NCI-H146 (cell line): ENCODE measurements at places on chromosomes 5 and 9.

DNA sequence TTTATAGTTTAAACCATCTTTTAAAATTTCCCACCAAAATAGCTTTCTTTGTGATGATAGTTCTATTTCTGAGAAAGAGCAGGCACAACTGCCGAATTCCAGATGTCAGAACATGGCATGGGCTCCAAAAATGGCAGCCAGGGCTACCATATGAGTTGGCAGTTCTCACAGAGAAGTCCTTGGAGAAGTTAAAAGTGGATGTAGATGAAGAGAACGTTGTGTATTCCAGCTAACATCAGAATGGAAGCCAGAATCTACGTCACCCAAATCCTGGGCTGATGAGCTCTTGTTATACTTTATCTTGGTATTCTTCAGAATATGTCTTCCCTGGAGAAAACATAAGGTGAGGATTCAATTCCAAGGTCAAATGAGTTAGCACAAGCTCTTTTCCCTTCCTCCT lies 66.9 kb upstream of the BASP1 start:
- no peak for DNase-seq

GRCh38 chr5:150498501-150498900 lies 9.4 kb upstream of the NDST1 start:
- DNase-seq, result peak; percentile 33

GRCh38 chr9:108759835-108760234 lies 96.0 kb downstream of the ACTL7B start:
- peak; percentile 98 for DNase-seq

GRCh38 chr5:127649018-127649439 lies at the start of gene CTXN3:
Gene CTXN3 (plus strand): TSS chr5:127649082. CDS start chr5:127657522, 8,440 bp downstream.
- peak; percentile 65 for DNase-seq

GRCh38 chr9:14508884-14509283 lies 184.3 kb downstream of the ZDHHC21 start:
- DNase-seq, result no peak

DNA sequence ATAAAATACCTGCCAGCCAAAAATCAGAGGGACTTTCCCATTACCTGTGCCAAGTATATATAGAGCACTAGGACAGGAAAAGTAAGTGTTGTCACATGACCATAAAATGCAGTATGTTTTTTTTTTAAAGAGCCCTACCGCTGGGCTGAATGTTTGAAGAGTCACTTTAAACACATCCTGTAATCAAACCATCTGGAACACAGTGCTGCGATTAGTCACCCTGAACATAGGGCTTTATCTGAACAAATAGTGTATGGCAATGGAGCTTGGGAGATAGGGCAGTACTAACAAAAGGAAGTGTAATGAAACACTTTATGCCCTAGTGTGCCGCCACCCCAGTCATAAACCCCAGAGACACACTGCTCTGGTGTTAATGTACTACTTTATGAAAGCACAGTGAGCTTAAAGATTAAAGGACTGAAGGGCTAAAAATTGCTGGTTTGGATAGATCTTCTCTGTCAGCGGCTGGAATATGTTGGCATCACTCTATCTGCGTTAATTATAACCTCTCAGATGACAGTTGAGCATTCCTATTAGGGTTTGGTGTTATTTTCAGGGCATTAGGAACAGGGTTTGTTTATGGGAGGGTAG lies 90.4 kb downstream of the ZNF608 start:
- peak; percentile 96 for DNase-seq

GRCh38 chr9:87405677-87406542 lies 91.8 kb upstream of the DAPK1 start:
- DNase-seq, result peak; percentile 6

DNA sequence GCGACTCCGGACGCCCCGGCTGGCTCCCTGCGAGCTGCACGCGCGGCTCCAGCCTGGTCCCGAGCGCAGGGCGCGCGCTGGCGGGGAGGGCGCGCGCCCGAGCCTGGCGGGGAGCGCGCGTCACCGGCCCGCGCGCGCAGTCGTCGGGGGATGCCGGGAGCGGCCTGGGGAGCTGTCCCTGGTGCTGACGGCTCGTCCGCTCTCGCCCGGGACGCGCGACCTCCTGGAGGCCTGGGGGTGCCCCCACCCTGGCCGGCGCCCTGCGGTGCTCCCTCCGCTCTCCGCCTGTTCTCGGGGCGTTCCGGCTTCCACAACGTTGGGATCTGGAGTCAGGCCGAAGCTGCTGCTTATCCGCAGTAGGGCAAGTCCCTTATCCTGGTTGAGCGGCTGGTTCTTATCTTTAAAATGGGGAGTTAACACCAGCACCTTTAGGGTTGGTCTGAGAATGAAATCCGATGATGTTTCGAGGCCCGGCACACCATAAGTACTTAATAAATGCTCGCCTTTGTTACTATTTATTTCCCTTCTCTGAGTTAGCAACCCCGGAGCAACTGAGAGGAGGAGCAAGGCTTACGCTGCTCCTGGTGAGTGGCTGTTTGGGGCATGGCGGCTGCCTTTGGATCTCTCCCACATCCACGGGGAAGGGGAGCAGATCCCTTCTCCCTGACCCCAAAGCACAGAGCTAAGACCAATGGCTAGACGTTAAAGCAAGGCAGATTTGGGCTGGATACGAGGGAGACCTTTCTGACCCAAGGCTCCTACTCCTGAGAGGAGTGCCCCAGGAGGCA lies at the start of gene FAM163B:
Gene FAM163B (minus strand): TSS at position 79 of the 788 bp plus-strand sequence. CDS start 29,166 bp downstream, outside the sequence.
- DNase-seq, result peak; percentile 57

GRCh38 chr5:111735583-111736270 lies 21.3 kb downstream of the NREP start:
- DNase-seq, result no peak

- DNase-seq, result peak; percentile 98
Measured at GRCh38 chr5:5421961-5422818, at the start of gene ICE1. Gene ICE1 (plus strand): TSS chr5:5422677. CDS start chr5:5422916, 239 bp downstream.

- DNase-seq, result no peak
Measured at GRCh38 chr9:111407813-111408212, 76.4 kb downstream of the ECPAS start.

DNA sequence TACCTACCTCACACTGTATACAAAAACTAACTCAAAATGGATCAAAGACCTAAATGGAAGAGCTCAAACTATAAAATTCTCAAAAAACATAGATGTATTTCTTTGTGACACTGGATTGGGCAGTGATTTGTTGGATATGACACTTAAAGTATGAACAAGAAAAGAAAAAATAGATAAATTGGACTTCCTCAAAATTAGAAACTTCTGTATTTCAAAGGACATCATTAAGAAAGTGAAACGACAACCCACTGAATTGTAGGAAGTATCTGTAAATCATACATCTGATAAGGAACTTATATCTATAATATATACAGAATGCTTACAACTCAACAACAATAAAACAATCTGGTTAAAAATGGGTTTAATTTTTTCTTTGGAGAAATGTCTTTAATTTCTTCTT lies 96.7 kb downstream of the NRG2 start:
- DNase-seq, result no peak

GRCh38 chr5:50853151-50853550 lies 186.7 kb downstream of the PARP8 start:
- no peak for DNase-seq

DNA sequence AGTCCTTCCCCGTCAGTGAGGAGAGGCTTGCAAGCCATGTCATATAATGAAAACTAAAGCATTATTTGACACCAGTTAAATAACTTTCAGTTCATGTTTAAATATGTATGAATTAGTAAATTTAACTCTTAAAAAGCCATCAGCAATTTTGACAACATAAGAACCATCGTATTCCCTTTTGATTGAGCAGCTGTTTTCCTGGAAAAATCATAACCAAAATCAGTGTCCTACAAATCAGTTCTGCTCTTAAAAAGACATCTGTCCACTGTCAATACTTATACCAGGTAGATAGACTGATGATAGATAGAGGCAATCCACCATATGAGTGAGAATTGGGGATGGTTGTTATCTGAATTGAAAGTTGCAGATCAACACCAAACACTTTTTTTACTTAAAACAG lies 2.3 kb downstream of the DIRAS2 start:
- no peak for DNase-seq

DNA sequence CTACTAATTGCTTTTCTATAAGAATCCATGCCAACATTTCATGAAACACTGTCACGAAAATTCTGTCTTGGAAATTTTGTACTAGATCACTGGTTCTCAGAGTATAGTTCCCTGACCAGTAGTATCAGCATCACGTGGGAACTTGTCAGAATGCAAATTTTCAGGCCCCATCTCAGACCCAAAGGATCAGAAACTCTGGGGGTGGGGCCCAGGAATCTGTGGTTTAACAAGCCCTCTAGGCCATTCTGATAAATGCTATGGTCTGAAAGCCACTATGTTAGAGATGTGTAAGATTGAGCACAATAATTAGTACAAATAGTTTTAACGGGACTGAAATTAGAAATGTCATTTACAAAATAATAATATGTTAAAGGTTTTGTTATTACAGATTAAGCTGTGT lies 615.7 kb upstream of the ARRDC3 start:
- DNase-seq, result no peak

- DNase-seq, result no peak
Measured at GRCh38 chr5:157682257-157682656, 10.9 kb downstream of the C5orf52 start.

DNA sequence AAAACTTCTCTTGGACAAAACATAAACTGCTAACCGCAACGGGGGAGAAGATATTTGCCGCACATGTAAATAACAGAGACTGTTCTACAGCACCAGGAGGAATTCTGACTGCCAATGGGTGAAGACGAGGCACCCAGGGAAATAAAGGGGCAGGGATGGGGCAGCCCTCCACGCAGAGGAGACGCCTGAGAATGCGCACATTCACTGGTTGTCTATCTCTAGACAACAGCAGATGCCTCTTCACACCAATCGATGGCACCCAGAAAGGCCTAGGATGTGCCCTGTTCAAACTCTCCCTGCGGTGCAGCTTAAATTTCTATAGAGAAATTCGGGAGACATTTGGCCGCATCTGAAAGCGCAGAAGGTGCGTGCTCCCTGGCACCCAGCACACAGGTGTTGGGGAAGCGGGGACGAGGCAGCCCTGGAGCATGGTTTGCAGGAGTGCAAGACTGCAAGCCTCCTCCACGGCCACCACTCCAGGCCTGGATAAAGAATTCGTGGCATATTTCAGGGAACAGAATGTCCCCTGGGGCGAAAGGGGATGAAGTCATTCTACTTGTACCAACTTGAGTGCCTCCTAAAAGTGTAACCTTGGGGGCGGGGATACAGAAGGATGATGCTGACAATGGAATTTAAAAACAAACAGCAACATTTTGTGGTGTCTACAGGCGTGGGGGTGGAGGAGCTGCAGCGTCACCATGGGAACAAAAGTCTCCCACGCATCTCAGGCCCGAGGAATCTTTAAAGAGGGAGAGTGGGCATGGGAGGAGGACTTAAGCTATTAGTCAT lies 6.3 kb upstream of the IRX2 start:
- DNase-seq, result no peak

DNA sequence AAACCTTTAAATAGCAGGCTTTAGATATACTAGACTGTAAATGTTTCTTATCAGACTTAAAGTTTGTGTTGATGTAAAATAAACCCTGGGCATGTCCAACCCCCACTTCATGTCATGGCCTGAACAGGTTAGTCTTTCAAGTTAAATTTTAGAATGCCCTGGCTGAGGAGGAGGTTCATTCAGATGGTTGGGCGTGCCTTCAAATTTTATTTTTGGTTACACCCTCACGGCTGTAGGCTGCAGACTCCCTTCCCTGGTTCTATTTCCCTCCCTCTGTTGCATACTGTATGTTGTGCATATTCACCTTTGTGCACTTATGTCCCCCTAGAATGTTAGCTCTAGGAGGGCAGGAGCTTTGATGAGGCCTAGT lies 5.3 kb upstream of the BICD2 start:
- DNase-seq, result no peak

- DNase-seq, result peak; percentile 75
Measured at GRCh38 chr9:96777426-96777864, 442 bp downstream of the ZNF510 start.

GRCh38 chr5:2134543-2135292 lies 252.0 kb upstream of the IRX4 start:
- no peak for DNase-seq

DNA sequence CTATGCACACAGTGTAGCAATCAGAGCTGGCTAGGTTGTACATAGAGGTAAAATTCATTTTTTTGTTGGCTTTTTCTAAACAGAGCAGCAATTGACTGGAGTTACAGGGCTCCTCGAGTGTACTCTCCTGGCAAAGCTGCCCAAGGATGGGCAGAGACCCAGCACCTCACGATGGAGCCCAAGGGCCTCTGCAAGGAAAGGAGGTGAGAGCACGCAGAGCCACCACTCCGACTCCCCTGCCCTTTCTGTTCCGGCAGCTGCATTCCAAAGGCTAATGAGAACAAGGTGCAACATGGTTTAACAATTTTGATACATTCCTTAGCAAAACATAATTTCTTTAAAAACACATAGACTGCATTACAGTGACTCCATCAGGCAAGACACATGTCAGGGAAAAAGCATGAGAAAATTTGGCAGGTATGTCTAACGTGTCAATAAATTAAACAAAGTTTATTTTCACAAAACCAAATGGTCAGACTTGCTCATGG lies 47.5 kb downstream of the SAXO1 start:
- peak; percentile 2 for DNase-seq

GRCh38 chr5:151772029-151772845 lies 483 bp downstream of the G3BP1 start:
- DNase-seq, result peak; percentile 35

GRCh38 chr5:133847886-133848285 lies 120.5 kb downstream of the C5orf15 start:
- no peak for DNase-seq

DNA sequence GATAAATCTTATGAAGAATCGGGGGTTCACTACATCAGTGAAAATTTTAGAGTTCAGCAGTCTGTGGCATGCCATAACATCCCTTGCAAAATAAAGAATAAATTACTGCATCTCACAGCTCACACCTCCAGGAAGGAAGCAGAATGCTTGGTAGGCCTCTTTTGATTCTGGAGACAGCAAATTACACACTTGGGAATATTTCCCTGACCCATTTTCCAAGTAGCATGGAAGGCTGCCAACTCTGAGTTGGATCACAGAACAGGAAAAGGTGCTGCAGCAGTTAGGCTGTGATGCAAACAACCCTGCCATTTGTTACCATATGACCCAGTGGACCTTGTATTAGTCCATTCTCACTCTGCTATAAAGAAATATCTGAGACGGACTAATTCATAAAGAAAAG lies 293.5 kb downstream of the ASTN2 start:
- DNase-seq, result no peak

GRCh38 chr5:83556190-83556589 lies 84.6 kb downstream of the VCAN start:
- no peak for DNase-seq
